ENCODE measurements at places on chromosomes 4 and X.
A peak's percentile ranks its signal among the peaks of the same experiment; 100 is the strongest.

GRCh38 chr4:111066447-111066846 lies 443.6 kb upstream of the PITX2 start:
- peak; percentile 73 for DNase-seq

GRCh38 chr4:15402974-15403373 lies 24.9 kb upstream of the C1QTNF7 start:
- no peak for DNase-seq

DNA sequence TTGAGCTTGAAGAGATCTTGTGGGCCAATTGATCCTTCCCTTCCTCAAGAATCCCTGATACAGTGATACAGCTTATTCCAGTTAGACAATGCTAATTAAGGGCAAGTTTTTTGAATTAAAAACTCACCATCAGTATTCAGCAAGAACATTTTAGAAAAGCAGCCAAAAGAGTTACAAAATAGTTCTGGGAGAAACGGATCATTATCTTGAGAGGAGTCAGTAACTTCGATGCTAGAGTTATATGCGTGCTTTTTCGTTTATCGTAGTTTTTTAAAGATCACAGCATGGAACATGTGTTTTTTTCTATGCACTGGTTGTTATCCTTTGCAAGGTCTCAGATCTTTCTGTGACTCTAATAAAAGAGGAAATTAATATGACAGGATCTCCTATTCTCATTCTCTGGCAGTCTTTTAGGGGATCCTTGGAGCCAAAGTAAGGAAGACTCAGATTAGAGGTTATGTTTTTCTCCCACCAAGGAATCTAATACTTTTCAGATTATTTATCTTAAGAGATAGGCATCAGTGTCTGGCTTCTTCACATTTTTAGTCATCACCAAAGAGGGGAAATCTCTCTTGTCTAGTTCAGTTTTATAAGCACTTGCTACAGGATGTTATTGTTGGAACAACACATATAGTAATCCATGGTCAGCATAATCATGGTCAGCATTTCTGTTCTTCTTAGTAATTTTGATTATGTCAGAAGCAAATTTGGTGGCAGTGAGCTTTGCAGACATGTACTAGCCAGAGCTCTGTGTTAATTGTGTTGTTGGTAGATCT lies 109.7 kb downstream of the PDLIM5 start:
- DNase-seq, result peak; percentile 69

- peak; percentile 58 for DNase-seq
Observed at GRCh38 chrX:101485212-101485949, at the start of gene ARMCX4. TSS of gene ARMCX4 (plus strand) at chrX:101485456. CDS start at chrX:101488590, 3,134 bp downstream.

GRCh38 chr4:108763226-108763593 lies 357 bp upstream of the ETNPPL start:
- DNase-seq, result no peak

- peak; percentile 23 for DNase-seq
Observed at GRCh38 chr4:102344520-102344953, 745 bp downstream of the SLC39A8 start.

DNA sequence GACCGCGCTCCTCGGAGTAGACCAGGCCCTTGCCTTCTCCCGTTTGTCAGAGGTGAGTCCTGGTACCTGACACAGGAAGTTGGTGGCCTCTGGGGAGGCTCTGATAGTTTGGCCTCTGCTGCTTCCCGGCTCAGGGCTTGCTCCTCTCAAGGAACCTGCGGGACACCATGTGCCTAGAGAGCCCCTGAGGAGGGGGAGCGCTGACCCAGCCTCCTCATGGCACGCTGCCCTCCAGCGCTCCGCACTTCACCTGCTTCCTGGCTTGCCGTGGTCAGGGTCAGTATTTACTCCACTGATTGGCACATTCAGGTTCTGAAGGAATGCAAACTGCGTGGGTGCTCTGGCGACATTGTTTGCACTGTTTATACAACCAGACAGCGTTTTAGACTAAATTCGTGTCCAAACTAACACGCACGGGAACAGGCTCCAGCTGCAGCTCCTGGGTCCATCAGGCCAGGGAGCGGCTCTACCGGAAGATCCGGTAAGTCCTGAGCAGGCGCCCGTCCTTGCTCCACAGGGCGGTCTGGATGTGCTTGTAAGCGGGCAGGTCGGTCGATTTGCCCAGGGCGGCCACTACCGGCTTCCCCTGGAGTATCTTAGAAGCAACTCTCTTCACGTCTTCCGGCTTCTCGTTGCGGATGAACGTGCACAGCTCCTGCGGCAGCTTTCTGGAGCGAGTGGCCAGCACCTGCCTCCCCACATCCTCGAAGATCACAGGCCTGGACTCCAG lies 121.6 kb upstream of the GRID2 start:
- DNase-seq, result no peak

DNA sequence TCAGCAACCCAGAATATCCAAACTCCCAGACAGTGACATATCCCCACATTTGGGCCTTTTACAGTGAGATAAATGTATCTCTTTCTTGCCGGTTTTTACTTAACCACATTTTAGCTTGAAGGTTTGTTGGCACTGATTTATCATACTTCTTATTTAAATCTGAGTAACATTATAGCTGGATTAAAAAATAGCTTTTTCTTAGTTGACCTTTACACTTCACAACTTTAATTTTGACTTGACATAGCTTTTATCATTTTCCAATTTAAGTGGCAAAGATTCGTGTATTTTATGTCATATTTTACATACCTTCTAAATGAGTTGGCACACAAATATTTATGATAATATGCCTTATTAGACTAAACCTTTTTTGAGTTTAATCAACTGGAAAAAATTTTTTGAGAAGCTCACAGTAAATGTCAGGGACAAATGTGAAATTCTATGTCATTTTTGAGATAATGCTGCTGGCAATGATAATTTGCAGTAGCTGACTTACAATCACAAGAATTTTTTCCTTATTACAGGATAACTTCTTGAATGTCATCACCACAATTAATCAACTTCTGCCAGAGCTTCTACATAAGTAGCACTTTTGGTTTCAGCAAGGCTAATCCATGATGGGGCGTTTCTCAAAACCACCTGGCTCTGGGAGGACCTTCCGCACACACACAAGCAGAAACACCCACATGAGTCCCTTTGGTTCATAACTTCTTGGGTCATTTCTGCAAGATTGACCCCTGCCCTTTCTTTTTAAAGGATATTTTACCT lies 80.3 kb downstream of the SYTL5 start:
- DNase-seq, result peak; percentile 24

DNA sequence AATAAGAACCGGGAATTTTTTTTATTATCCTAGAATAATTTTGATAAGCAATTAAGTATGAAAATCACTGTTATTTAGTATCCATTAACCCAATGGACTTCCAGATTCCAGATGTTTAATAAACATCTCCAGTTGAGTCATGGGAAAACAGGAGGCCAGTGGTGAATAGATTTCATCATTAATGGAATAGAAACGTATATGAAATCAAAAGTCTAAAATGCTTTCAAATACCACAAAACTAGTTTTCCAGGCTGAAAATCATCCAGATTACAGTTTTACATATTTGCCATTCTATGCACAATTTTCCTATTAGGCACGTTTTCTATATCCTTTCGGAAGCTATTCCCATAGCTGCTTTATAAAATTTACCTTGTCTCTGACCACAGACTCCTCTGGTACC lies 35.0 kb downstream of the IRF2 start:
- DNase-seq, result no peak

- peak; percentile 81 for DNase-seq
Observed at GRCh38 chr4:7328913-7329638, 105.7 kb downstream of the PSAPL1 start.

GRCh38 chrX:122445466-122445865 lies 738.6 kb upstream of the GRIA3 start:
- no peak for DNase-seq

DNA sequence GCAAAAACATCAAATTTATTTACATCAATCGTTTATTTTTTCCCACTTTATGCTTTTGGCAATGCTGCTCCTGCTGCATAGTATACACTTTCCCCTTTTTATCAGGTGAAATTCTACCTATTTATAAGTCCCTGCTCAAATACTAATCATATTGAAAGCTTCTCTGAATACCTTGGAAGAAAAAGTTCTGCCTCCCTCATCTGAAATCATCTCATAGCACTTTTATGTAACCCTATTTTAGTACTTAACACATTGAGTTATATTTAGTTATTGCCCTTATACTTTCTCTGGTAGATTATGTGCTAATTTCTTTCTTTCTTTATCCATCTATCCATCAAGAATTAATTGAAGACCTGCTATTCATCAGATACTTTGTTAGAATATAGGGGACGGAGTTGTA lies 1.1 kb upstream of the WDR17 start:
- no peak for DNase-seq

DNA sequence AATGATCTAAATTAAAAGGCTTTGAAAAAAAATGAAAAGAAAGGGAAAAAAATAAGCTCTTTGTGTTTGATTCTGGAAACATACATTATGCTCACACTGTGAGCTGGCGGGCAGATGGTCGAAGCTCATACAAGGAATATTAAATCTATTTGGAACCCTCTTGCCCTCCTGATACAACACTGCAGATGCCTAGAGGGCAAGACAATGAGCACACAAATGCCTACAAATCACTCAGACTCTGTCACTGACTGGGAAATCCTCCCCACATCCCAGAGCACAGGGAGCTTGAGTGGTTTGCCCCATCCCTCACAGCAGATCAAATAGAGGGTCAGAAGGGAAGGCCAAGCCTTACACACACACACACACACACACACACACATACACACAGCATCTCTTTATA lies 320.4 kb downstream of the HNRNPD start:
- no peak for DNase-seq

- peak; percentile 95 for DNase-seq
Observed at GRCh38 chrX:109347632-109348031, 134.3 kb downstream of the GUCY2F start.

DNA sequence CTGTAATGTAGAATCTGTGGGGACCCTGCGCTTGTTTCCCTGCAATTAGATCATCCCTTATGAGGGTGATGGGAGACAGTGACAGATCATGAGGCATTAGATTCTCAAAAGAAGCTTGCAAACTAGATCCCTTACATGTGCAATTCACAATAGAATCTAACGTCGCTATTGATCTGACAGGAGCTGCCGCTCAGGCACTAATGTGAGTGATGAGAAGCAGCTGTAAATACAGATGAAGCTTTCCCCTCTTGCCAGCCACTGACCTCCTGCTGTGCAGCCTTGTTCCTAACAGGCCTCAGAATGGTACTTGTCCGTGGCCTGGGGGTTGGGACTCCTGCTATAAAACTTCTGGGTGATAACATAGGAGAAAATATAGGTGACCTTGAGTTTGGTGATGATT lies 1076.8 kb downstream of the PDHA2 start:
- no peak for DNase-seq

DNA sequence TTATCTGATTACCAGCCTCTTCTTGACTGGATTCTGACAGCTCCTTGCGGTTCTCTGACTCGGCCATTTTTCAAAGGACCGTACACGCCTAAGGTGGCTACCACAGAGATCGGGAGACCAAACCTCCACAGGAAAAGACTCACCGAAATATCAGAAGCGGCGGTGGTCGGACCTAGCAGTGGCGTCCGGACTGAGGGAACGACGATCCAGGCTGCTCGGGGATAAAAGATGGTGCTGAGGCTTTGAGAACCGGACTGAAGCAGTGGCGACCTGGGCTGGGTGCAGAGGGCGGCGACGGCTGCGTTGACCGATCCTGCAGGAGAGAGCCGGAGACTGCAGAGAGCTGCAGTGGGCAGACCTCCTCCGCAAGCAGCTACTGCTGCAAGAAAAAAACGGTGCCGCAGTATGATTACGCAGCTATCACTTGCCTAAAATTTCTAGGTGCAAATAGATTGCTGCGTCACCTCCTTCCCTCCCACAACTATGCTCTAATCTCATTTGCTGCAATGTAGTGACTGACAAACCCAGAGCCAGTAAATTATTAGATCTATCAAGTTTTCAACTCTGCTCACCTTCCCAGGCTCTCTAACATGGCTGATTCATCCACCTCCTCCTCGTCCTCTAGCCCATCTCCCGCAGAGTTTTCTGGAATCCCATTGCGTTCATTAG lies at the start of gene NAP1L2:
TSS of gene NAP1L2 (minus strand) at position 426 of the 669 bp plus-strand sequence. CDS start at position 67, 359 bp downstream.
- DNase-seq, result peak; percentile 27

DNA sequence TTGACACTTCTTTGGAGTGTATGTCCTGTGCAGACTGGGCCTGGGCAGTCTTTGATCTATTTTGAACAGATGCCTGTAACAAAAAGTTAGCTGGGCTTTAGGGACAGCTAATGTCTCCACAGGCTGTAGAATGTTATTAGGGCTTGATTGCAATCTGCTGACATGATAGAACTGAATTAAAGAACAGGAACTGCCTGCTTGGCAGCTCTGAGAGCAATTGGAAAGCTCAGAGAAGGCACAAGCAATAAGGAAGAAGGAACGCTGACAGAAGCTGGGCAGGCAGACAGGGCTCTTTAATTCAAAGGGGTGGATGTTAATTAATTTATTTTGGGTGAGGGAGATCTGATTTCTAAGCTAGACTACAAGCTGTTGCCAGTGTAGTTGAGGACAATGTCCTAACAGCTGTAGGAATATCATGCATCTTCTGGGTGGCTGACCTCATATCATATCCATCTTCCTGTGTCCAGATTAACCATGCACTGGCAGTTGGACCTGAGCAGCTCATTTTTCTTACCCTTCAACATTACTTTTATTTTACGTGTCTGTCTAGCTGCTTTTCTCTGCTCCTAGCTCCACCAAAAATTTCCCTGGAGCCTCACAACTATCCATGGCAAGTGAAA lies 20.7 kb upstream of the GRXCR1 start:
- DNase-seq, result no peak

- DNase-seq, result peak; percentile 42
Observed at GRCh38 chr4:187283201-187283955, 559.7 kb upstream of the FAT1 start.

DNA sequence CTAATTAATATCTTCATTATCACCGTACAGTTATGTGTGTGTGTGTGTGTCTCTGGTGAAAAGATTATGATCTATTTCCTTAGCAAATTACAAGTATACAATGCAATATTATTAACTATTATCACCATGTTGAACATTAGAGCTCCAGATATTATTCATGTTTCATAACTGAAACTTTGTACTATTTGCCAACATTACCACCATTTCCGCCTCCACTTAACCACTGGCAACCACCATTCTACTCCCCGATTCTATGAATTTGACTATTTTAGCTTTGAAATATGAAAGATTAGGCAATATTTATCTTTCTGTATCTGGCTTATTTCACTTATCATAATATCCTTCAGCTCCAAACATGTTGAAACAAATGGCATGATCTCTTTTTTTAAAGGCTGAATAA lies 717.9 kb downstream of the ARAP2 start:
- DNase-seq, result no peak

GRCh38 chr4:116501954-116502353 lies 583.4 kb downstream of the TRAM1L1 start:
- DNase-seq, result no peak

- no peak for DNase-seq
Observed at GRCh38 chr4:143345356-143345755, 8.7 kb downstream of the GAB1 start.

- peak; percentile 62 for DNase-seq
Observed at GRCh38 chr4:88706574-88706973, 8.9 kb upstream of the NAP1L5 start.

DNA sequence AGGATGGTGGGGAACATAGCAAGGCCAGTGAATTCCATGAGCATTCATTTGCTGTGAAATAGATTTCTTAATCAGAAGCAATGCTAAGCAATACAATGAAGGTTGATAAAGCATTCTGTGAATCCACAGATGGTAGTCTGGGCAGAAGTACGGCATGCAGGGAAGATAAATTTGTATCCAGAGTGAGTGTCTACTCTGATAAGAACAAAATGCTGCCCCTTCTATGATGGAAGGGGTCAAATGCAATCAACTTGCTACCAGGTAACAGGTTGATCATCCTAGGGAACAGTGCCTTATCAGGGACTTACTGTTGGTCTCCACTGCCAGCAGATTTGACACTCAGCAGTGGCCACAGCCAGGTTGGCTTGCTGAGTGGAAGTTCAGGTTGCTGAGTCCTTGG lies 189.4 kb downstream of the MAB21L2 start:
- DNase-seq, result no peak
